ENCODE measurements at places on chromosomes 2 and 18. TPM values are rescaled to one million over a fixed set of nuclear protein-coding genes. Genes with fewer than 3 reads are reported as not detected.

LYG1 gene
- total RNA-seq: 0.13 TPM

ANKRD29 gene
- total RNA-seq: 4.1 TPM

IL1RL2 gene
- total RNA-seq: 3.7 TPM

FAM110C gene
- not detected for total RNA-seq

UGT1A1 gene
- total RNA-seq: not detected

UGT1A10 gene
- total RNA-seq: not detected

SERPINB7 gene
- 0.11 TPM for total RNA-seq

DYNAP gene
- not detected for total RNA-seq

POTEJ gene
- total RNA-seq: not detected
